BJ (cell line): ENCODE measurements at places on chromosomes 6 and 20. TPM values are rescaled to one million over a fixed set of nuclear protein-coding genes. Genes with fewer than 3 reads are reported as not detected.

The SEC23B gene
- 49.2 and 56.5 TPM in 2 replicates for polyA plus RNA-seq

The DNAH8 gene
- polyA plus RNA-seq = not detected in 2 replicates

DNA sequence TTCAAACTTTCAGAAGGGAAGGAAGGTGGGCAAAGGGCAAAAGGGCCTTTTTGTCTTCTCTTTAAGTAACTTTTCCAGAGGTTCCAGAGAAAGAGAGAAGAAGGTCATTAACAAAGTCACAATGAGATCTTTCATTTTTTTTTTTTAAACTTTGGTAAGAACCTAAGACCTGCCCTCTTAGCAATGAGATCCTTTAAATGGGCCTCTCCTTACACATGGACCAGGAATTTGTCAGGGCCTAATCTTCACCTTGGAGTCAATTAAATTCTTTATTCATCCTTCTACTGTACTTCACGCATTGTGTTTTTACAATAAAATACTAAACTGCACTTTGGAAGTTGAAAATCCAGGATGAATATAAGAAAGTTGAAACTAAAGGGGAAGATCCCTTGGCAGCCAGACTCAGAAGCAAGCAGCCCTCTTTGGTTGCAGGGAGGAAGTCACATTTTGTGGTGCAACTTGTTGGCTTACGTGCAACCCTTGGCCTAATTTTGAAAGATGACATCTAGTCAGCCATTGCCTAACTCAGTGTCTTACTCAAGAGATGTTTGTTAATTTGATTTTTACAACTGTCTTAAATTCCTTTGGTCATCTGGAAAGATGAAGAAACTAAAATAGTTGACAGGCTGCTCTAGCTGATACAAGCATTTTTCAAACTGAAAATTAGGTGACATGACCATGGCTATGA, 11.9 kb upstream of the TMEM170B start:
- peak; percentile 89 for DNase-seq

DNA sequence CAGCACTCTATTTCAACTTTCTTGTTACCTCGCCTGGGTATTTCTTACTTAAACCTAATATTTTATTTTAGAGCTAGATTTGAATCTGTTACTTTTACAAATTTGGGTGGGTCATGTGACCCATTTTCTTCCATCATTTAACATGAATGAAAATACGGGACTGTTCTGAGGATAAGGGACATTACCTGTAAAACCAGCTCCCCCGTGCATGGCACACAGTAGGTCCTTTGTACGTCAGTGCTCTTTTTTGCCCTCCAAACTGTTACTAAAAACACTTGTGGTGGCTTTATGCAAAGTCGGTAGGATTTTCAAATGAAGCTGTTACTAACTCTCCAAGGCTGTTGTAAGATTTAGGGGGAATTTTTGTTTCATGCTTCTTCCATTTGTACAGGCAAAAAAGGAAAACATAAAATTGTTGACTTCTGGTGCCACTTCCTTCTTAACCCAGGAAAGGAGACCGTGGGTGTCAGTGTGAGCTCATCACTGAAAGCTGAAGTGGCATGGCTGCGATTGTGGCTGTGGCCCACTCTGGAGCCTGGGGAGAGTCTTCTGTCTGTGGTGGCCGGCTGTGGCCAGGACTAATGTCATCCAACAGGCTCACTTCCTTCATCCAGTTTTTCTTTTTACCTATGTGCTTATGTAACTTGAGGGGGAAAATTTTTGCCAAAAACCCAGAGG, 40.2 kb upstream of the PXDC1 start:
- no peak for DNase-seq
